Head of caudate nucleus (tissue), 42 donors: ENCODE measurements at places on chromosomes 7 and 10.

DNA sequence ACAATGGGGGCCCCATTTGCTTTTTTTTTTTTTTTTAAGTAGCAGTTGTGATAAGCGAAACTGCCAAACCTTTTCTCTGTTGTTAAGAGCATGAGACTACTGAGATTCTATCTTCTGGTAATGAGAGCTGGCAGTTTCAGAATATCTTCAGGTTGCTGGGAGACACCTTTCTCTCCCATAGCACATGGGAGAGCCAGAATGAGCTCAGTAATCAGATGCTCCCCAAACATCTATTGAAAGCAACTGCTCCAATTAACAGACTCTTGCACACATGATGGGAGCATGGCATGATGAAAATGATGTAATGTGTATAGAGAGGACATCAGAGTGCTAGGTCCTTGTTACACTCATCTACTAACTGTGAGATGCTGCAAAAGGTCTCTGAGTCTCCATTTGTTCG lies 18.8 kb downstream of the MYO3A start:
- DNase-seq: no peak

DNA sequence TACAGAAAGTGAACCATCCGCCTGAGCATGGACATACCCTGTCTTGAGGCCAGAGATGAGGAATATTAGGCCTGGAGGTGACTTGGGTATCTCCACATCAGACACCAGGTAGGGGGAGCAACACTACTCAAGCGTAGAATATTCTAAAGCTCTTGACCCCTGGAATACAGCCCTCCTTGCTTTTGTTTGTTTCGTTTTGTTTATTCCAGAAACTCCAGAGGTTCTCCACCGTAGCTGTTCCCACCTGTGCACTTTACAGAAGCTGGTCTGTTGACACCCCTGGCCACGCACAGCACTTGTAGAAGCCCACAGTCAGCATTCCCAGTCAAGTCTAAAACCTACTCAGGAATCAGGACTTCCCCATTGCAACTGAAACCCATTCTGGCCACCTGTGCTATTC lies 139.6 kb upstream of the NEBL start:
- no peak for DNase-seq

- DNase-seq: no peak
These were observed 171.9 kb downstream of the ARID5B start for GRCh38 chr10:62073429-62073828.

GRCh38 chr10:37713642-37714041 lies 143.8 kb downstream of the ZNF248 start:
- DNase-seq: no peak

DNA sequence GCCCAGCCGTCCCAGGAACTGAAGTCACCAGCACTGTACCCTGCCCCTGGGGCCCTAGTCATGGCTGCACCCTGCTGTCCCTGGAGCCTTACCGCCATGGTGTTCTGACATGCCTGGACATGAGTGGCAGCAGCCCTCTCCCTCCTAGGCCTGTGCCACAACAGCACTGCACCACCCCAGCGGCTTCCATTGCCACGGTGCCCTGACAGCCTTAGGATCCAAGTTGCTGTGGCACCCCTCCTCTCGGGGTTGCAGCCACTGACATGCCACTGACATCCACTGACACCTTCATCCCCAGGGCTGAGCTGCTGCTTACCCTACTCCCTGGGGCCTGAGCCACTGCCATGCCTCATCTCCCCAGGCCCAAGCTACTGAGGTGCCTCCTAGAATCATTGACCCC lies 39.6 kb upstream of the SHH start:
- DNase-seq: peak; percentile 1

- DNase-seq: no peak
These were observed 24.3 kb downstream of the TTYH3 start for GRCh38 chr7:2655870-2656614.

- no peak for DNase-seq
These were observed 94.9 kb downstream of the NPSR1 start for GRCh38 chr7:34752929-34753328.

GRCh38 chr7:133294234-133294633 lies 41.4 kb downstream of the EXOC4 start:
- no peak for DNase-seq

GRCh38 chr7:65554-65953 lies 126.8 kb upstream of the FAM20C start:
- DNase-seq: no peak

DNA sequence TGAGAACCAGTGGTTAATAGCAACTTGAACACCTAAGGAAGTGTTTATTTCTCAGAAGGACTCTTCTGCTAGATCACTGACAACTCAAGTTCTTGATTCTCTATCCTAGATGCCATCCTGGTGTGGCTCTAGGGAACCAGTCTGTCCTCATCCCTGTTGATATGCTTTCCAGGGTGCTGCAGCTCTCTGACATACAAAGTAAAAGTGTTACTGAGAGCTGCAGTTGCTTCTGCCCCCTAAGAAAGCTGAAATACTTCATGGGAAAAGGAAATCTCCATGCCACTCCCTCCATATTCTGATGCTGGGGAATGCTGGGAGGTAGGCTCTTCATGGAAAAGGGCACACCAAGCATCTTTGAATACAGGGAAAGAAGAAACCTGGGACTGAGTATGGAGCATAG lies 168.1 kb downstream of the KLF6 start:
- no peak for DNase-seq

DNA sequence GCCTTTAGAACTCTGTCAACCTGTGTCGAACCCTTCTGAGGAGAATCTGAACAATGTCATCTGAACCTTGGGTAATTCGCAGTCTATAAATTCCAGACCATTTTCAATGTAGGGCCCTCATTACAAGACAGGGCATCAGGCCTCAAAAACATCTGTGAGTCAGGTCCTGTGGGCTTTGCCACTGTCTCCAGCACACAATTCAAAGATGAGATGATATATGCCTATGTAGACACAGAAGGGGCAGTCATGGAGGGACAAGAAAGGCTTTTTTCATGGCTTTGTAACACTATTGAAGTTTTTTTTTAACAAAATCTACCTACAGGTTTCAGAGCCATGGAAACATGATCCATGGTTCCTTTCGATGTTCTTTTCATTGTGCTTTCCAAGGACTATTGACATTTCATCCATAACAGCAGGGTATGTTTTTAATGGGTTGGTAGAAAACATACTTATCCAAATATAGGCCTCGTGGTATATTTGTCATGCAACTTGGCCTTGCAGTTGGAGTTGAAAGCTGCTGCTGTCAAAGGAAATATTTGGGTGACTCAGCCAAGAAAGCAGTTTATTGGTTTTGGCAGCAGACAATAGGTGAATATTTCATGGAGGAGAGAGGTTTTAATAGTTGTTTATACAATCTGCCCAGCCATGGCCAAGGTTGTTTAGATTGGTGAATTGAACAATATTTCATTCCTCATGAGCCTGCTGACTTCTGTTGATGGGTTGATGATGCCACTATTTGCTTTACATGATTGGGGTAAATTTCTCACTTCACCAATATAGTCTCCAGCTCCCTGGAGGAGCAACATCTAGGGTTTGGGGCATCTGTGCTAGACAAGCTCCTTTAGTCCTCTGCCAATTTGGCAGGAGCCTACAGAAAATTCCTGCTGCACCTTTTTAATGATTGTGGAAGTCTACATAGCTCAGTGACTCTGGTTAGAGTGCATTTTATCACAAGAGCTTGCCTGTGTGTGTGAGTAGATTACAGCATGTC lies 158.4 kb upstream of the TMEM72 start:
- DNase-seq: no peak

DNA sequence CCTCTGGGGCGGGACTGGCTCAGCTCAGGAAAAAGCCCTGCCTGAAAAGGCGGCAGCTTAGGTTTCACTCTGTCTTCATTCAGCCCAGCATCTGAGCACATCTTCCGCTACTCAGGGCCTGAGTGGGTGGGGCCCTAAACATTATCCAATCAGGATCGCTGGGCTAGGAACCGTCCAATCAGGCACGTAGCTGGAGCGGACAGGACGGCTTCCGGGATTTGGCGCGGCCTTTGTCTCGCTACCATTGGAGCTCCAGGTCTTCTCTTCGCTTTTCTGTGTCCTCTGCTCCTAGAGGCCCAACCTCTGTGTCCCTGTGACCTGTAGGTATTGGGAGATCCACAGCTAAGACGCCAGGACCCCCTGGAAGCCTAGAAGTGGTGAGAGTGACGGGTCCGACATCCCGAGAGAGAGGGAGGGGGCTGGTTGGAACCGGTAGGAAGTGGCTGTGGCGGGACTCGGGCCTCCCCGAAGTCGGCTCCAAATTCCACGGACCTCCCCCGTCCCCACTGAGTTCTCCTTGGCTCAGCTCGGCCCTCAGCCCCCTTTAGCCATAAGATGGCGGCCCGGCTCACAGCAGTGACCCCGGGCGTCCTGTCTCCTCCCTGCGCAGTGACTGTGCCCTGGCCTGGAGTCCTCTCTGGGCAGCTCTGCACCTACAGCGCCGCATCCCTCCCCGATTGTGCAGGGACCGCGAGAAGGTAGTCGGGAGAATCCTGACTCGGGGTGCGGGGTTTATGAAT lies 99.1 kb downstream of the ZNF680 start:
- peak; percentile 77 for DNase-seq

GRCh38 chr10:17238445-17239291 lies 10.6 kb downstream of the VIM start:
- no peak for DNase-seq

DNA sequence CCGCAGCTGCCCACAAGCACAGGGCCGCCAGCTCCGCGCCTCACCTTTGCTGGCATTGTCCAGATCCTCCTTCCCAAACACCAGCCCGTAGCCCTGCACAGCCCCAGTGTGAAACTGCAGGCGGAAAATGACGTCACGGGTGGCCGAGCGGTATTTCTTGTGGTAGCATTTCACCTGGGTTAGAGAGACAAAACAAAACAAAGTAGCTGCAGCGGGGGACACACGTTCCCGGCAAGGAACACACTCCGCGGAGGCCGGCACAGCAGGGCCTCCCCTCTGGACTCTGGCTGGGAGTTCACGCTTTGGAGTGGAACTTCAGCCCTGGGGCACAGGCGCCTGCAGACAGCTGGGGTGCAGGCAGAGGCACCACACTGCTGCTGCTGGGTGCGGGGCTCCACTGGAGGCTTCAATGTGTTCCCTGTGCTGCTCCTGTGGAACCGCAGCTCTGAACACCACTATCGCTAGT lies 181.1 kb downstream of the TNS3 start:
- no peak for DNase-seq

- DNase-seq: no peak
These were observed 787.4 kb downstream of the PHTF2 start for GRCh38 chr7:78585980-78586379.
